ENCODE measurements at places on chromosomes 1 and 21.

GRCh38 chr21:45132841-45133573 lies 58.6 kb downstream of the ADARB1 start:
- DNase-seq: no peak

DNA sequence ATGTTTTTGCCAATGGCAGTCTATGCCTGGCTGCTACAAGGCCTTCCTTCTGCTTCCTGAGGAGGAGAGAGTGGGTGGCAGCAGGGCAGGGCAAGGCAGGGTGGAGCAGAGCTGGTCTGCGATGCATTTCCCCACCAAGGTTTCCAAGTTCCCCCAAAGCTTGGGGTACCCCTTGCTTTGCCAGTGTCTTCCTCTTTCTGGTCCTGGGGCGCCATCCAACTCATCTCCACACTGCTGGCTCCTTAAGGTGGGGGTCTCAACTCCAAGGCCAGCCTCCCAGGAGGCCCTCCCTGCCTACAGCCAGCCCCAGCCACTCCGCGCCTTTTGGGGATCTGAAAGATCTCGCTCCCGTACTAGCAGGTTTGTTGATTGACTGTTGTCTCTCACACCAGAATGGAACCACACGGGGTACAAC lies 3.9 kb upstream of the SKI start:
- DNase-seq: no peak

DNA sequence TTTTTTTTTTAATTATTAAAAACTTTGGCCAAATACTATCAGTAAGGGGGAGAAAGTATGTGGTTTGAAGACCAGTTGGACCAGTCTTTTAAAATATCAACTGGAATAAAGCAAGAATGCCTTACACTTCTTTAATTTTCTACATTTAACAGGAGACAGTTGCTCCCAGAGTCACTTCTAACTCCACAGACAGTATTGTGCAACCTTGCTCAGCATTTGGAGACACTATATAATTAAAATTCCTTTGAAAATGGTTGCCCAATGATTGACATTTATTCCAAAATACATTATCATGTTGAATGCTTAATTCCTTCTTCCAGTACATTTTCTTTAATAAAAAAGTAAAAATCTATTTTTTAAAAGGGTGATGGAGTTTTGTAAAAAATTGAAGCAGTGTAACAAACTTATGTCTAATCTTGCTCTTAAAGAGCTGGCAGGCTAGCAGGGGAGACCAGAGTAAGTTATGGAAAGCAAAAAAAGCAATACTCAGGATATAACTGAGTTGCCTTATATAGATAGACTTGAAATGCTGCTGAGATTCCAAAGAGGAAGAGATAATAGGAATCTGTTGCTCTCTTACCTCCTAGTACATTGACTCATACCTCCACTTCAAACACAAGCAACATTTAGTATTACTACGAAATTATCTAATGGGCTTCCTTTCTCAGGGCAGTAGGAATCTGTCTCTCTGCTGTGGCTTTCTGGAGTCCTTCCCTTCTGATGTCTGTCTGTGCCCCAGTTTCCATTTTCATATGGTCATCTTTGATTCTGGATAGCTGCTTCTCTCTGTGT lies 69.7 kb upstream of the RGL1 start:
- no peak for DNase-seq

DNA sequence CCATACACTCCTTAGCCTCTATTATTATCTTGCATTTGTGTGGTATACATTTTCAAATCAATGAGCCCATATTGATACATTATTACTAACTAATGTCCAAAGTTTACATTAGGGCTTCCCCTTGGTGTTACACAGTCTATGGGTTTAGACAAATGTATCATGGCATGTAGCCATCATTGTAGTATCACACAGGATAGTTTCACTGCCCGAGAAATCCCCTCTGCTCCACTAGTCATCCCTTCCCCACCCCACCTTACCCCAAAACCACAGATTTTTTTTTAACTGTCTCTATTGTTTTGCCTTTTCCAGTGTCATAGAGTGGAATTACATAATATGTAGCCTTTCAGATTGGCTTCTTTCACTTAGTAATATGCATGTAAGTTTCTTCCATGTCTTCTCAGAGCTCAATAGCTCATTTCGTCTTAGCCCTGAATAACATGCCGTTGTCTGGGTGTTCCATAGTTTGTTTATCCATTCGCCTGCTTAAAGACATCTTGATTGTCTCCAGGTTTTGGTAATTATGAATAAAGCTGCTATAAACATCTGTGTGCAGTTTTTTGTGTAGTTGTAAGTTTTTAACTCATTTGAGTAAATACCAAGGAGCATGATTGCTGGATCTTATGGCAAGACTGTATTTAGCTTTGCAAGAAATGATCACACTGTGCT lies 86.4 kb upstream of the LYST start:
- DNase-seq: peak; percentile 47

GRCh38 chr21:17921579-17922530 lies 102.7 kb upstream of the C21orf91 start:
- no peak for DNase-seq

DNA sequence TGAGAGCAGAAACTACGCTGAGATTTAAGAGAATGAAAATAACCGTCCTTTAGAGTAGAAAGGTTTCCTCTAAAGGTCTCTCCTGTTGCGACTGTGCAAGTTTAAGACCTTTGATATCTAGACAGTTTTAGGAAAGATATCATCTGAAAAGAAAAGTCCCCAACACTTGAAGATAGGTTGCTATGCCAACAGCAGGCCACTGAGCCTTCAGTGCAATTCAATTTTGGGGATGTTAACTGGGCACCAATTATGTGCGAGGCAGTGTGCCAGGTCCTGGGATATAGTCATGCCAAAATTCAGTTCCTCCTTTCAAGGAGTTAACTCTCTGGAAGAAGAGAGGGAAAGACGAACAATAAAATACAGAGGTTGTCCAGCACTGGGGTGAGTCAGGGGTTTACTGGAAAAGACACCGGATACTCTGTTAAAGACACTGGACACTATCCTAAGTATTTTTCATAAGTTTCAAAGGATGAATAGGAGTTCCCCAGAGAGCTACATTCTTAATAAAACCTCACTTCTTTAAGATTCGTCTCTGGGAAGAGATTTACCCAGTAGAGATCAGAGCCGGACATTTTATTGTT lies 25.5 kb upstream of the ZNF281 start:
- DNase-seq: no peak

- no peak for DNase-seq
Observed at GRCh38 chr21:34688145-34688544, 19.4 kb downstream of the CLIC6 start.

- no peak for DNase-seq
Observed at GRCh38 chr1:908661-909060, 15.1 kb upstream of the SAMD11 start.

DNA sequence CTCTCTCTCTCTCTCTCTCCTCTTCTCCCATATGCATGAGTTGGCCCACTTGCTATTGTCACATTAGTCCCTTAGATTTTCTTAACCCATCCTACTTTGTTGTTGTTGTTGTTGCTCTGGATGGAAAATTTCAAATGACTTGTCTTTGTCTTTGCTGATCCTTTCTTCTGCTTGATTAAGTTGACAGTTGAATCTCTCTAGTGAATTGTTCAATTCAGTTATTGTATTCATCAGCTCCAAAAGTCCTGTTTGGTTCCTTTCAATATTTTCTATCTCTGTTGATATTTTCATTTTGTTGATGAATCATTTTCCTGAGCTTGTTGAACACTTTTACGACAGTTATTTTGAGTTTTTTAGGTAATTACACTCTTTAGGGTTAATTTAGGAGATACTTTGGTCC lies 18.8 kb upstream of the SLC35D1 start:
- no peak for DNase-seq

DNA sequence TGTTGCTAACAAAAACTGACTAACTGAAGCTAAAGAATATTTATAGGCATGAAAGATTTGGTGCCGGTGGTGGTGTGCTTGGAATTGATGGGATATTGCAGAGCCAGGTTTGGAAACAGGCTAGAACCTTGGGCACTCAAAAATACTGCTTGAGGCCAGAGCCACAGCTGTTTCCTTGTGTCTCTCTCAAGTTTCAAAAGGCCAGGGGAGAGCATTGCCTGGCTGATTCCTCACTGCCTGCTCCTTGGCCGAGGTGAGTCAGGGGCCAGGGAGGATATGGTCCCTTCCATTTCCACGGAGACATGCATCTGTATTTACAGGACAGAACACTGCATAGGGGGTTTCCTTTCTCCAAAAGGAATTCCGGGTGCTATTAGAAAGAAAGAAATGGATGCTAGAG lies 36.1 kb upstream of the IVNS1ABP start:
- no peak for DNase-seq

DNA sequence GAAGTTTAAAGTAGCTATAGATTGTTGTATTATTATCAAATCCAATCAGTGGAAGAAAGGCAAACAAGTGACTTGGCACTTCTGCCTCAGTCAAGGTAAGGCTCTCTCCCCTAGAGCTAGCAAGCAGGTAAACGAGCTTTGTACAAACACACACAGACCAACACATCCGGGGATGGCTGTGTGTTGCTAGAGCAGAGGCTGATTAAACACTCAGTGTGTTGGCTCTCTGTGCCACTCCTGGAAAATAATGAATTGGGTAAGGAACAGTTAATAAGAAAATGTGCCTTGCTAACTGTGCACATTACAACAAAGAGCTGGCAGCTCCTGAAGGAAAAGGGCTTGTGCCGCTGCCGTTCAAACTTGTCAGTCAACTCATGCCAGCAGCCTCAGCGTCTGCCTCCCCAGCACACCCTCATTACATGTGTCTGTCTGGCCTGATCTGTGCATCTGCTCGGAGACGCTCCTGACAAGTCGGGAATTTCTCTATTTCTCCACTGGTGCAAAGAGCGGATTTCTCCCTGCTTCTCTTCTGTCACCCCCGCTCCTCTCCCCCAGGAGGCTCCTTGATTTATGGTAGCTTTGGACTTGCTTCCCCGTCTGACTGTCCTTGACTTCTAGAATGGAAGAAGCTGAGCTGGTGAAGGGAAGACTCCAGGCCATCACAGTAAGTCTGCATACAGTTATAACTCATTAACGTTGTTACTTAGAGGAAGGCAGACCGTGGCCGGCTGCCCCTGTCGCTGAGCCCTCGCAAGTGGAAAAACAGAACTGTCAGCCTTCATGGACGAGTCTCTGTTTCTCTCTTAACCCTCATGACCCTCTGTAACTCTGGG lies at the start of gene PALMD:
Gene PALMD (plus strand): TSS at position 415 of the 833 bp plus-strand sequence. CDS start 205 bp downstream, at position 620.
- no peak for DNase-seq

GRCh38 chr1:160009801-160010200 lies 22.0 kb downstream of the PIGM start:
- no peak for DNase-seq

DNA sequence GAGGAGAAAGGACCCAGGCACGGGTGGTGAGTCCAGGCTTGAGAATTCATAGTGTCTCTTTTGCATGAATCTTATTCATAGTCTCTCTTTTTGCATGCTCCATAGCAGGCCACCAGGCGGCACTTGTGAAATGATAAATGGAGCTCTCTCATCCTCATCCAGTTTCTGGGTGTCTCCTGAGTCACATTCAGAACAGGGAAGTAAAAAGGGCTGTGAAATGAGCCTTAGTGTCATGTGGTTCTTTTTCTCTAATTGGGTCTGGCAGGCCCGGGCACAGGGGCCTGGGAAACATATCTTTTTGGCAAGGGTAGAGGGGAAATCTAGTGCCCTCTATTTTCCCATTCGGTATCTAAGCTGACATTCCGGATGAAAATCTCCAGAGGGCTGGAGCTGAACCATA lies 19.1 kb upstream of the NCF2 start:
- DNase-seq: peak; percentile 92

DNA sequence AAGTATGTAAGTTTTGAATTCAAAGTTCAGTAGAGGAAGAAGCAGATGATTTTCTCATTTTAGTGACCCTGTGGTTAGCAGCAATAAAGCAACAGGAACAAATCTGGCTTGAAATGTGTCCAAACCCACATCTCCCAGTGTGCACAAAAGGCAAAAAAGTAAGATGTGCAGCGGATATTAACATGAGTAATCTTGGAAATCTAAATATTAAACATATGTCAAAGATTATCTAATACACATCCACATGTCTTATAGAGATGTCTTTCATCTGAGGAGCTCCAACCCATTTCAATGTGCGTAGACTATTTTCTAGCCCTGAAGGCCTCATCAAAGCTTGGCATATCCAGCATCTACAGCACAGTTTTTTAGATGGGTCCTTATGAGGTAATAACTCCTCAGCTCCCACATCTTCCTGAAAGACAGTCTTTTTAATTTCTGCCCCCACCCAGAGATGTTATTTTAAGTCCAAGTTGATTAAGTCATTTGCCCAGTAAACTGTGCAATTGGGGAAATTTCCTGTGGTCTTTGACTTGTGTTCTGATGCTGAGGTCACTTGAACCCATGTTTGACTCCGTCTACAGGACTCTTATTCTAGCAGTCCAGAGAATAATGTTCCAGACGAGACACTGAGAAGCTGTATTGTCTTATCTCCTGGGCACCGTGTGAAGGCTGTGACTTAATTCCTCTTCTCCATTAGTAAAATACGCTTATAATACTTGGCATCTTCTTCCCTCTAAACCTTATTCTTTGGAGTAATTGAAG lies 73.7 kb downstream of the LMO4 start:
- DNase-seq: peak; percentile 33

DNA sequence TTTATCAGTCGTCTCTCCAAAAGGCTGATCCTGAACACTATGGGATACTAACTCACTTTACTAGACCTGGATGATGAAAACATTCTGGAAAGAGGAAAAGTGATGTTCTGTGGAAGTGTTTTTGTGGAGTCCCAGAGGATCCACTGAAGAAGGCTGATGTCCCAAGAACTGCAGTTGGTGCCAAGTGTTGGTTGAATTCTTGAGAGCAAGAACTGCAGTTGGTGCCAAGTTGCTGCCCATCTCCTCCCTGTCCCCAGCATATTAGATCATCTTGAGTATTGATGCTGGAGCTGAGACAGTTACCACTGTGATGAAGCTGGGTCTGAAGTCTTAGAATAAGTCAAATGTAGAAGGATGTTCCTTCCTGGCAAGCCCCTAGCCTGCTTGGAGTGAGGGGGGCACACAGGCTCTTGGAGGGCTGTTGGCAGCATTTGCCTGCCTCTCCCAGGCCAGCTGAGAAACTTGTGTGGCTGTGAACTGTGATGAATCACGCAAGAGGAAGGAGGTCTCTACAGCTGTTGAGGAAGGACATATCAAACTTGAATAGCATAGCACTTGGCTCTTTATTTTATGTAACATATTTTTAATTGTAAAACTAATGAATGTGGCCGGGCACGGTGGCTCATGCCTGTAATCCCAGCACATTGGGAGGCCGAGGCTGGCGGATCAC lies 48.1 kb downstream of the DNAJC6 start:
- DNase-seq: no peak

All from MV-4-11 (cell line).